Activated T-cell treated with anti-CD3 and anti-CD28 coated beads for 48 hours (primary cell): ENCODE measurements at places on chromosomes 6 and 20.
A peak's percentile ranks its signal among the peaks of the same experiment; 100 is the strongest.

GRCh38 chr20:58005581-58006345 is 222.7 kb downstream of the ANKRD60 start:
- DNase-seq, result no peak

DNA sequence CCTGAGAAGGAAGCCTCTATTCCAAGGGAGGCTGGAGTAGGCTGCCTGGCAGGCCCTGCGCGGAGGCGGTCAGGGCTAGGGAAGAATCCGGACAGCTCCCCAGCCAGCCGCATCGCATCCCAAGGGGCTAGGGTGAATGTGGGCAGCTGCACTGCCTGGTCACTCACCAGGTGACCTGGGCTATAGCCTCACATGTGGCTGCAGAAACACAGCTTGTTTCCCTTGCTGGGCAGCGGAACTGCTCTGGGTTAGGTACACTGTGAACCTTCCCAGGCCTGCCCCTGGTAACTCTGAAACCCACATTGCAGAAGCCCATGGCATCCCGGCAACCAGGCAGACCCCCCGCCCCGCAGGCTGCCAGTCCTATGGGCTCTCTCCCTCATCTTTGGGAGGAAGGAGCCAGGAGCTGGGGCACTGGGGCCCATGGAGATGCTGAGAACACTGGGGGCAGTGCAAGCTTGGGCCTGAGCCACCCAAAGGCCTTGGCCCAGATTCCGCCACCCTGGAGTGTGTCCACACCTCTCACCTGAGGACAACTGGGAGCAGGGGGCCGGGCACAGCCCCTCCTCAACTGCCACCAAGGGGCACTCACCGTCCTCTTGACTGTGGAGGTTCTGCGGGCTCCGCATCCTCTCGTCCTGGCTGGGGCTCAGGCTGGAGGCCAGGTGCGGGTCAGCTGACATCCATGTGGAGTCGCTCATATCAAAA is 111.0 kb downstream of the NOL4L start:
- no peak for DNase-seq

GRCh38 chr20:1283522-1284510 is 17.7 kb downstream of the SNPH start:
- DNase-seq, result no peak

- DNase-seq, result no peak
Observed at GRCh38 chr6:155259204-155259603, 4.6 kb upstream of the CLDN20 start.

DNA sequence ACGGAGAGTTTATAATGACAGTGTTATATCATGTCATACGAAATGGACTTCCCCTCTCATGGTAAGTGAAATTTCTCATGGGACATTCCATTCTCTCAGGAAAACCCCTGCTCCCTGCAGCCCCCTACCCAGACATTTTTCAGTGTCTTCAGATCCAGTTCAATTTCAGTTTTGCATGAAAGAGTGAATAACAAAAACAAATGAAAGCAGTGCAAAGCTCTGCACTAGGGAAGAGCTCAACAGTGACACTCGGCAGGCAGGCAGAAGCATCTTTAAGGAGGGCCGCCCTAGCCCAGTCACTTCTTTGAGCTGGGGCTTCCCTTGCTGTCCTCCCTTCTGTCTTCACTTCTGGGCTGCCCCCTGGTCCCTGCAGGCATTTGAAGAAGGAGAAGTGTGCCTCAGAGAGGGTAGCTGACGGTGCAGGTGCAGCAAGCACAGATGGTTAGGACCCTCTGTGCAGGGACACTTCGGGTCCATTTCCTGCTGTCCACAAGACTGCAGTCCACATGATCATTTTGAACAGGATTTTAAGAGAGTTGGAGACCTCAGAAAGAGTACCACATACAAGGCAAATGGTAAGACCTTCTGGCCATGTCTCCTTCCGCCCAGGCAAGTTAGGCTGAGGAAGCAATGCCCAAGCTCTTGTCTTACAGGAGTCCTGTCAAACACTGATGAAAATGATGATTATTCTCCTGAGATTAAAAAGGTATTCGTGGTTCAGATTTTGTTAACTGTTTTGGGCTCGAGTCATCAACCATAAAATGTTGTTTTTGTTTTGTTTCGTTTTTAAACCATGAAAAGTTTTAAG is 5.4 kb upstream of the DUSP22 start:
- DNase-seq, result no peak

DNA sequence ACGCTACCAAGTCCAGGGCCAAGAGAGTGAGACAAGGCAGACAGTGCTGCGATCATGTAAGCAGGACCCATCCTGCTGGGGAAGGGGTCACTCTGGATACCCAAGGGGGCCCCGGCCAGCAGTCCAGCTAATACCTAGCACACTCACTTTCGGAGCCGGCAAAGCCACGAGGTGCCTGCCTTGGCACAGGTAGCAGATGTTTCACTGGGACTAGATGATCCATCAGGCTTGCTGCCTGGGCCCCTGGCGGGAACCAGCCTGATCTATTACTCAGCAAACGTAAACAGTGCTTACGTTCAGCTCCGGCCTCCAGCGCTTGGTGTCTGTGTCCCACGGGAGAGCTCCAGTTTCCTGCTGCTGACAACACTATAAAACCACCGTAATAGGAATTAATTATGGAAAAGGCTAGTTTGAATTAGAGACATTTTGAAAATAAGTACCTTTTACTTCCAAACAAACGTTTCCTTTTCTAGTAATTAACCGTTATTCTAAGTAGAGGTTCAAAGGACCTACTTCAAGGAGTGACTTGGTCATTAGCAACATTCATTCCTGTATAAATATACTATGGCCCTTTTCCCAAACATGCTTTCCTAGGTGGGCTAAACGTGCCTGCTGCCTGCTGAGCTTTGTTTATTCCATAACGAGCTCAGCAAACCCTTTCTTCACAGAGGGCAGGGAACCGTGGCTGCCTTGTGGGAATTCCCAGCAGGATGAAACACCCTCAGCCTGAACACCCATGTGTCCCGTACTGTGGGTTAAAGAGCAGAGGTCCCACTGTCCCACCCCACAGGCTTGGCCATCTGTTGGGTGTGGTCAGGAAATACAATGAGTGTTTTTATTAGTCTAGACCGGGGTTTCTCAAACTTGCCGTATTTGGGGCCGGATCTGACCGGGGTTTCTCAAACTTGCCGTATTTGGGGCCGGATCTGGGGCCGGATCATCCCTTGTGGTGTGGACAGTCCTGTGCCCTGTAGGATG is 18.4 kb downstream of the SLC22A23 start:
- no peak for DNase-seq

- no peak for DNase-seq
Observed at GRCh38 chr6:73854998-73855718, 159.2 kb downstream of the CD109 start.

DNA sequence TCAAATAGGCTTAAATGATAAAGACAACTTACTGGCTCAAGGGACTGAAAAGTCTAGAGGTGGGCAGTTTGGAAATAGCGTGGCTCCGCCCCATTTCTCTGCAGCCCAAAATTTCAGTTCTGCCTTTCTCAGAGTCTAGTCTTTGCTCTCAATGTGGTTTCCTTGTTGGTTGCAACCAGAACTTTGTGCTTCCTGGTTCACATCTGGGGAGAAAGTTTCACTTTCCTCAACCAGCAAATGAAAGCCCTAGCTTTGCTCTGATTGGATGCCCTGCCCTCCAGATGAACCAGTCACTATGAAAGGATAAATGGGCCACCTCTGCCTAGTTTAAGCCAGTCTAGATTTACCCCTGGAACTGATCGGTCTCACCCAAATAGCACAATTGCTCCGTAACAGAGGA is 14.9 kb downstream of the SYCP2L start:
- DNase-seq, result no peak

GRCh38 chr20:49323622-49324238 is 45.9 kb upstream of the ZNFX1 start:
- no peak for DNase-seq

DNA sequence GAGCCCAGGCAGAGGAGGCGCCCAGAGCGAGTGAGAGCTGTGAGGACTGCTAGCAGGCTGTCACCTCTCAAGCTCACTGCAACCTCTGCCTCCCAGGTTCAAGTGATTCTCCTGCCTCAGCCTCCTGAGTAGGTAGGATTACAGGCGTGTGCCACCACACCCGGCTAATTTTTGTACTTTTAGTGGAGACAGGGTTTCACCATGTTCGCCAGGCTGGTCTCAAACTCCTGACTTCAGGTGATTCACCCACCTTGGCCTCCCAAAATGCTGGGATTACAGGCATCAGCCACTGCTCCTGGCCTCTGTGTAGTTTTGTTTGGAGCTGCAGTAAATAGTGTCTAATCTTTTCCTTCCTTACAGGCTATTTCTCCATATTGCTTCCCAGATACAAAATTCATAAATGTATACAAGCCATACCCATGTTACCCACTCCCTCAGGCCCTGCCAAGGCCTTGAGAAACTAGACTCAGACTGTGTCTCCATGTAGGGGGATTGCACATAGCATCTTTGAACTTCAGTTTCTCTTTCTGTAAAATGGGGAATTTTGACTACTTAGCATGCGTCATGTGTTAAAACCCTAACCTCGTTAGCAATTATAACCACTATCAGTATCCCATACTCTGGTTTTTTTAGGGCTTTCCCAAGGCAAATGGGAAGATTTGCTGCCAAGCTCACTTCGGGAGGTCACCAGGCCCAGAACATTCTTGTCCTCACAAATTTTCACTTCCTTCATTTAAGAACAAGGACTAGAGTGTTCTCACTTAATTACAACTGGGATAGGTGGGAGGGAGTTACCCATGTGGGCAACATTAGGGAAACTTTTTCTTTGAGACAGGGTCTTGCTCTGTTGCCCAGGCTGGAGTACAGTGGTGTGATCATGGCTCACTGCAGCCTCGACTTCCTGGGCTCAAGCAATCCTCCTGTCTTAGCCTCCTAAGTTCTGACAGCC is 67.3 kb upstream of the DDR1 start:
- no peak for DNase-seq

DNA sequence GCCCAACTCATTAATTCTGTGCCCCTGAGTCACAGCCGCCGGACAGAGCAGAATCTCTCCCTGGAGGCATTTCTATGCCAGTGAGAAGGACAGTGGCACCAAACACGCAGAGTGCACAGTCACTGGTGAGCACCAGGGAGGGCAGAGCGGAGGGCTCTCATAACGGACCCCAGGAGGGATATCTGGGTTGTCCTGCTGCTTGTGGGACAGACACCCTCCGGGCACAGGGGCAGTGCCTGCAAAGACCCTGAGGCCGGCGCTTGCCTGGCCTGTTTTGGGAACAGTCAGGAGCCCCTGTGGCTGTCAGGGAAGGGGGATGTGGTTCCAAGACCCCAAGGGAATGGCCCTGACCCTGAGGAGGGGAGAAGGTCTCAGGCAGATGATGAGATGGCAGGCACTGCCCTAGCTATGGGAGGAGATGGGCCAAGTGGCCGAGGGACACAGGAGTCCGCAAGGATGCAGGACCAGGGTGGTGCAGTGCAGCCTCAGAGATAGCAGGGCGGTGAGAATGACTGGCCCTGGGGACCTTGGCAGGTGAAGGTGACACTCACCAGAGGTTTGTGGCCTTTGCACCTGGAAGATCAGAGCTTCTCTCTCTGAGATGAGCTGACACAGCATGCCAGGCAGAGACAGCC is 270.8 kb downstream of the SMOC2 start:
- no peak for DNase-seq

DNA sequence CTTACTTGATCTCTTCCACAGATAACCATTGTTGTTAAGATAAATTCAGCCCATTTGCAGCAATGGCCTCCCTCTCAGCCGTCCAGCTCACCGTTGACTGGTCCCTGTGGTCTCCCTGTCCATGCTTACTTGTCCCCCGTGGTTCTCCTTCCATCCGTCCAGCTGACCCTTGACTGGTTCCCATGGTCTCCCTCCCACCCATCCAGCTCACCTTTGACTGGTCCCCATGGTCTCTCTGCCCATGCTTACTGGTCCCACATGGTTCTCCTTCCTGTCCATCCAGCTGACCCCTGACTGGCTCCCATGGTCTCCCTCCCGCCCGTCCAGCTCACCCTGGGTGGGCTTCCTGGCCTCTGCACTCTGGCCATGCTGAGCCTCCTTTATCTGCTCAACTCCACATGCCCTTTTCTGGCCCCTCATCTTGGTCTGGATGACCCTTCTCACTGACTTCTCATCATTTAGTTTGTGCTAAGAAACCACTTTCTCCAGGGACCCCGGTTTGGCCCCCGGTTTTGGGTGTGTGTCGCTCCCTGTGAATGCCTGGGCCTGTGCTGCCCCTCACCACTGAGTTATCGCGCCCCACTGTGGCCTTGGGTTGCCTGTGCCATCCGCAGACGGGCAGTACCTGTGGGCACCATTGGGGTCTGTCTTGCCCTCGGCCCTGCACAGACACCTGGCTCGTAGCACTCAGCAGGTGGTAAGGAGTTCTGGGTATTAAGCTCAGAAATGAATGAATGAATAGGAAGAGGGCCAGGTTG is 146.4 kb downstream of the ERMARD start:
- DNase-seq, result no peak

DNA sequence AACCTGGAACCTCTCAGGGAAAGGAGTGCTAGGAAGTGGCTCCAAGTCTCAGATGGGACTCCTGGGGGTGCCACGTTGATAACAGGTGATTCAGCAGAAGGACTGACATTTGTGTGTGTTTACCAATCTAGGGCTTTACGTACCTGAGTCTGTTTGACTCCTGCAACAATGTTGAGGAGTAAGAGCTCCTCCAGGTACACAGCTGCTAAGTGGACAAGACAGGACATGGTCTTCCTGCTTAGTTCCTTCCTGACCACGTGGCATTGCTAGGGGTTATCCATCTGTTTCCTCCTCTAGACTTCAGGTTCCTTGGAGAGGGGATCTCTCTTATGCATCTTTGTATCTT is 164.5 kb upstream of the SLC24A3 start:
- DNase-seq, result no peak

GRCh38 chr6:14270925-14271788 is 153.6 kb downstream of the CD83 start:
- peak; percentile 54 for DNase-seq

DNA sequence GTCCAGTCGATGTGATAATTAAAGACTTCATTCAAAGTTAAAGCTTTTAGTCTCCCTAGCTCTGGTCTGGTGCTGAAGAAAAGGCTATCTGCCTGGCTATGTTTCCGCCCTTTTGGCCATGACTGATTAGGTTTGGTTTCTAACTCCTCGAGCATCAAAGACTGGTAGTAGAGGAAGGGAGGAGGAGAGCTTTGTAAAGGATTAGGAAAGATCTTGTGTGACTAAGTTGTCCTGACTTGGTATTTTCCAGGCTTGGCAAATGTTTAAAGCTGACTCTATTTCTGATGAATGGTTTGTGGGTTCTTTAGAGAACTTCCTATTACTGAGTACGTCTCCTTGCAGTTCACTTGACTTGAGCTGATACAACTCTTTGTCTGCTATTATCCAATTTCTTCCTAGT is 312.9 kb downstream of the GJA1 start:
- no peak for DNase-seq

DNA sequence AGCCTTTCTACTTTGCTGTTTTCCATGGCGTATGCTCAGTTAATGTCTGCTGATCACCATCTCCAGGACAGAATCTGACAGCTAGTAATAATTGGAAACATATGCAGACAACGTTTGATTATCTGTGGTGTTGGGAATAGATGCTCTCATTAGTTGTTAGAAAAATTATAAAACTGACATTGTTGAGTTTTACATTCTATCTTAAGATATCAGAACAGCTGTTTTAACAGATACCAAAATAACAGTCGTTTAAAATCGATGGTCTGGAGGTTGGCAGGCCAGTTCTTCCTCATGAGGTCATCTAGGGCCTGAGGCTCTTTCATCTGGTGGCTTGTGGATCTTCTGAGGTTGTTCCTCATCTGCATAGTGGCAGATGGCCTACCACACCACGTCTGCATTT is 137.6 kb downstream of the AIG1 start:
- no peak for DNase-seq

- no peak for DNase-seq
Observed at GRCh38 chr6:45827952-45828530, 187.6 kb downstream of the CLIC5 start.

GRCh38 chr6:149586149-149586548 is 20.0 kb downstream of the GINM1 start:
- DNase-seq, result no peak
